ENCODE measurements at places on chromosomes 6 and 20.
A peak's percentile ranks its signal among the peaks of the same experiment; 100 is the strongest.

DNA sequence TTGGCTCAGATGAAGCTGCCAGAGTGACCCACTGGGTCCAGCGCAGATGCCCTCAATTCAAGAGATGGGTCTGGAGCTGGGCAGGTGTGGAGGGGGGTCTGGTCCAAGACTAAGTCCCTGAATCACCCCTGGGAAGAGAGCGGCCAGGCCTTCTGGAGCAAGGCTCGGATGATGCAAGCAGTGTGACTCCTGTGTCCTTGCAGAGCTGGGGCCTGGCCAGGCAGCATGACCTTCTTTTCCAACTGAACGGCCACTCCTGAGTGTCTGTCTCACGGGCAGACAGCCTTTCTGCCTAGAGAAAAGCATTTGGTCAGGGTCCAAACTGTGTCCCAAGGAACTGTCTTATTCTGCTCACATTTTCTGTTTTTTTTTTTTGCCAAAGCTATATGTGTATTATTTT lies 42.6 kb upstream of the FNDC1 start:
- no peak for DNase-seq

DNA sequence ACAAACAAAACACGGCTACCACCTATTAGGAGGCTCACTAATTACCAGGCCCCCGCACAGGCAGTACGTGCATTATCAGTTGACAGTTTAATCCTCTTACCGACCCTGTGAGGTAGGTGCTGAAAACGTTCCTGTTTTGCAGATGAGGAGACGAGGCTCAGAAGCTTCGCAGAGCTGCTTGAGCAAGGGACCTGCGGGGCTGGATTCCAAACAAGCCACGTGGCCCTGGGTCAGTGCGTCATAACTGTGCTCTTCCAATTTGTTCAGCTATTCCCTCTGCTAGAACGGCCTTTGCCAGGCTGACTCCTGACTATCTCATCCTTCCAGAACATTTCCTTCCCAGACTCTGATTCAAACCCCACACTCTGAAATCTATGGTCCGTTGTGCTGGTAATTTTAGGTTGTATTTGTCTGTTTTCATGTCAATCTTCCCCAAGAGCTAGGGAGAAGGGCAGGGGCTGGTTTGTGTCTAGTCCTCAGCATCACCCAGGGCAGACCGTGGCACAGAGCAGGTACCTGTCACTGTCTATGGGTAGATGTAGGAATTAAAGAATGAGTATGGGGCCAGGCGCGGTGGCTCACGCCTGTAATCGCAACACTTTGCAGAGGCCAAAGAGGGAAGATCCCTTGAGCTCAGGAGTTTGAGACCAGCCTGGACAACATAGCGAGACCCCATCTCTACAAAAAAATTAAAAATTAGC lies 28.8 kb upstream of the TLDC2 start:
- DNase-seq, result no peak

- DNase-seq, result no peak
Observed at GRCh38 chr20:50048420-50049166, 64.4 kb downstream of the UBE2V1 start.

GRCh38 chr20:3820901-3821727 lies 767 bp downstream of the AP5S1 start:
- DNase-seq, result no peak

DNA sequence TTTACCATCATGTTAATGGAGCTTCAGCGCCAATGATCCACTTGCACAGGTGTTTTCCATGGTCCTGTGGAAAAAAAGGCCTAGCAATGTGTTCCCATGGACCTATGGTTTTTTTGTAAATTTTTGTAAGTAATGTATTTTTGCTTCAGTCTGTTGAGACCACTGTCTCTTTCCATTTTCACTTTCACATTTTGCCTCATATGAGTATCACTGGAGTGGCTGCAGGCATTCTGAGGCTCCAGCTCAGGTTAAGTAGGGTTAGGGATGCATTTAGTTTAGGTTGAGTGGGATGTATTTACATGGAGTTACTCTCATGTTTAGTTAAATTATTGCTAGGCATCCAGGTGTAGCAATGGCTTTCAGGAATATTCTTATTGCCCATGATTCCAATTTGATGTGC lies 19.2 kb upstream of the LMBRD1 start:
- peak; percentile 68 for DNase-seq

DNA sequence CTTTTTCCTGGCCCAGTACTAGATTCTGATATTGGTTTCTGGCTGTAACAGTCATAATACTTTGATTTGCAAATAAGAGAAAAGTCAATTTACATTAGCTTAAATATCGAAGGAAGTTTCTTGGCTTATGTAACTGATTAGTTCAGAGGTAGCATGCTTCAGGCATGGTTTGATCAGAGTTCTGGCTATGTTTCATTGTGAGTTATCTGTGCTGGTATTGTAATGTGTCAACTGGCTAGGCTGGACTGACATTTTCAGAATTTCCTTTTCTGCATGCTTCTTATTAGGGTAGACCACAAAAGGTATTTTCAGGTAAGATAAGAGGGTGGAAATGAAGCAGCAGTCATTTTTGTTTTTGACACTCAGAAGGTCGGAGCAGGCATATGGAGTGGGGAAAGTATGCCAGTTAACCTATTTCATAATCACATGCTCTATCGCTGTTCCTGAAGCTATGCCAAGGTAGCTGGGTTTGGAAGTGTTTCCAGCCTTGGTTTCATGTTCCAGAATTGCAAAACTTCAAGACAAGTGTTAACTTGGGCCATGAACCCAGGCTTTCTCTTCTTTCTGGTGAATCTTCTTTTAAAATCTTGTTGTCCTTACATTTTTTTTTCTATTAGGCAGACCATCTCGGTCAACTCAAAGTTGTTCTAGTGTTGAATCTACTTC lies 244.9 kb downstream of the DHX35 start:
- no peak for DNase-seq

GRCh38 chr6:108638993-108639392 lies 78.3 kb downstream of the FOXO3 start:
- DNase-seq, result peak; percentile 40

GRCh38 chr6:134908906-134909516 lies 40.9 kb downstream of the ALDH8A1 start:
- DNase-seq, result peak; percentile 68

DNA sequence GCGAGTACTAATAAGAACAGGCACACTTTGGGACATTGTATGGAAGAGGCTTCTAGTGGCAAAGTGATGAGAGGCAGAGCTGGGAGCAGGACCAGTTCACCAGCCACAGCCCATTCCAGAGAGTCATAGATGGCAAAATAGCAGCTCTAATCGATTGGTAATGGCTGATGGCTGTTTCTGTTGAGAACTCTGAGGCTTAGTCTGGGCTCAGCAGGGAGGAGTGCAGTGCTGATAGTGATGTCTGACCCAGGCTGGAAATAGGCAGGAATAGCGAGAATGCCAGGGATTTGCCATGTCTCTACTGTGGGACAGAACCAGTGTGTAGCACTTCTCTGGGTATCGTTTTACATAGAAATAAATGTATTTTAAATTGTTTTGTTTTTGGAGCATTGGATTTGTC lies 620.0 kb upstream of the FLRT3 start:
- DNase-seq, result no peak

DNA sequence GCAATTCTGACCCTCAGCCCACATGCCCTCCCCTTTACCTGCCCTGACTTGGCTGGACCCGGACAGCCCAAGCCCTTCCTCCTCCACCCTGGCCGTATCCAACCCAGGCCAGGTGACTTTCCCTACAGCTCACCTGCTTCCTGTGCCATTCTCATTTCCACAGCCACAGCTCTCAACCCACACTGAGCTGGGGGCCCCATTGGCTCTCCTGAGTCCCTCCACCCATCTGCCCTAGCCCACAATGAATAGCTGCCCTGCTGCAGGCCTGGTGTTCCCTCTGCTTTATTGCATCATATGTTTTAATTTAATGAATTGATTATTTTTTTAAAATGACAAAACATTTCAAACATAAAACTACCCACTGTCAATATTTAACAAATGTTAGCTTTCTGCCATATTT lies 118.5 kb upstream of the BACH2 start:
- no peak for DNase-seq

GRCh38 chr20:61544910-61545889 lies 293.1 kb downstream of the CDH4 start:
- no peak for DNase-seq

- DNase-seq, result peak; percentile 86
Observed at GRCh38 chr20:32534661-32535240, 50.4 kb downstream of the NOL4L start.

DNA sequence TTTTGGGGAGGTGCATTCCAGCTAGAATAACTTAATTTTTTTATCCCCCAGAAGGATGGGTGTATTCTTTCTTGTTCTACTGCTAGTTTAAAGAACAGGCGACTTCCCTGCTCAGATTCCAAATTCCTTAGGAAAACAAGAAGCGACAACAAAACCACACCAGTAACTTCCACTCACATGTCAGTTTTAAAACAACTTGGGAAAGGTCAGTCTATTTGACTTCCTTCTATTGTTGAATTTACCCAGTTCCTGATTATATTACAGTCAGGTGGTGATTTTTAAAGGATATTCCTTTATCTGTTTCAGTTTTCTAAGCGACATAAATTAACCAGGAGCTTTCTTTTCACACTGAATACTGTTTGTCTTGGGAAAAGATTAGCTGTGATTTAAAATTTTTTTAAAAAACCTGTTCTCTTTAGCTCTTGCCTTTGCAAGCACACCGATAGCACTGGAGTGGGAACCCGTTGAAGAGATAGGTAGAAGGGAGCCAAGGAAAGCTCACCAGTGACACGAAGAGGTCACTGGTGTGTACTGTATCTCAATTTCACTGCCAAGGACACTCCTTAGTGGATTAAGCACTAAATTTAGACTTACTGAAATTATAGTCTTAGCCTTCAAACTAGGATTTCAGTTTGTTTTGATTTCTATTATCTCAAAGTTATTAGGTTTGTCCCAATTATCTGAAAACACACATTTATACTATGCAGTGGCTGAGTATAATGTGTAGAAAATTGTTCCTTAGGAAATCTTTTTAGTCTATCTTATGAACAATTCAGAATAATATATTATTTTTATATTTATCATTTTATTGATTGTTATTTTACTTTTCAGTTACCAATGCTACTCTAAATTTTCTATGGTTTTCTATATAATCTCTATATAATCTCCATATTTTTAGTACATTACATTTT lies 22.3 kb downstream of the MARCKS start:
- peak; percentile 64 for DNase-seq

GRCh38 chr20:43825051-43825402 lies 89.6 kb upstream of the TOX2 start:
- peak; percentile 38 for DNase-seq

DNA sequence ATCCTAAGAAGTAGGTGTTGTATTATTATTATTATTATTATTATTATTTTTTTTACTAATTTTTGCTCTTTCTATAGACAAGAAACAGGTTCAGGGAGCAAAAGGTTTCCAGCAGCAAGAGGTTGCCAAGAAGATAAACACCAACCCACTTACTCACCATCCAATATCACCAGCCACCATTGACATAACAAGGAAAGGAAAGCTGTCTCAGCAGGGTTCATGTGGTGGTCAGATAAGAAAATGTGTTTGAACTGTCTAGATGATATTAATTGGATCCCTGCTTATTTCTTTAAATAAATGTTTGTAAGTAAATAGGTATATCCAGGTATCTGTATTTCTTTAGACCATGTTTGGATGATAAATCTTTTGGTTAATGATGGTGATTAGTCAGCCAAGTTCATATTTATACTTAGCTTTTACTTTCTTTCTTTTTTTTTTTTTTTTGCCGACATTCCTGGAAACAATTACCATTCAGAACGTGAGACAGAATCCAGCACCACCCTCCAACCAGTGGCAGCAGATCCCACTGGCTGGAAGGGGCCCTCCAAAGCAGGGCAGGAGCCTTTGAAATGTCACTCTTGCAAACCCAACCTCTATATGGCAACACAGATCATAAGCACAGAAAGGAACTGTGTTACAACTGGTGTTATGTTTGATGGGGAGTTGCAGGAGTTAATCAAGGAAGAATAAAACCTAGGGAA lies 139.2 kb upstream of the ECI2 start:
- DNase-seq, result no peak

DNA sequence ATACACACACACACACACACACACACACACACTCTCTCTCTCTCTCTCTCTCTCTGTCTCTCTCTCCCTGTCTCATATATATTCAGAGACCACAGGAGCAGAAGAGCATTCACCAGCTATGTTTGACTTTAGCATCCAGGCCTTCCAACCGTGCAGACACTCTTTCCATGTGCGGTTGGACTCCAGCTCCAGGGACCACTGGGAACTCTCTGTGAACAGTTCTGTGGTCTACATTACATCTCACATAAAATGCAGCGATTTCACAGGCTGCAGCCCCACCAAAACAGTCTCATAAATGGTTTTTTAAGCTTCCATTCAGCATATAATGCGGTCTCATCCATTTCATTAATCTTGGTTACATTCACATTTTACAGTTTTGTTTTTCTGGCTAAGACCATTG lies 508.4 kb upstream of the SULF2 start:
- no peak for DNase-seq

GRCh38 chr6:97282238-97282725 lies 734 bp downstream of the MMS22L start:
- DNase-seq, result no peak

- DNase-seq, result no peak
Observed at GRCh38 chr6:148037496-148037895, 305.1 kb upstream of the SASH1 start.

GRCh38 chr6:105174512-105174911 lies 5.3 kb downstream of the POPDC3 start:
- no peak for DNase-seq

- DNase-seq, result no peak
Observed at GRCh38 chr6:40906759-40907158, 132.3 kb downstream of the UNC5CL start.

- no peak for DNase-seq
Observed at GRCh38 chr20:49381558-49382493, 100.6 kb downstream of the KCNB1 start.

DNA sequence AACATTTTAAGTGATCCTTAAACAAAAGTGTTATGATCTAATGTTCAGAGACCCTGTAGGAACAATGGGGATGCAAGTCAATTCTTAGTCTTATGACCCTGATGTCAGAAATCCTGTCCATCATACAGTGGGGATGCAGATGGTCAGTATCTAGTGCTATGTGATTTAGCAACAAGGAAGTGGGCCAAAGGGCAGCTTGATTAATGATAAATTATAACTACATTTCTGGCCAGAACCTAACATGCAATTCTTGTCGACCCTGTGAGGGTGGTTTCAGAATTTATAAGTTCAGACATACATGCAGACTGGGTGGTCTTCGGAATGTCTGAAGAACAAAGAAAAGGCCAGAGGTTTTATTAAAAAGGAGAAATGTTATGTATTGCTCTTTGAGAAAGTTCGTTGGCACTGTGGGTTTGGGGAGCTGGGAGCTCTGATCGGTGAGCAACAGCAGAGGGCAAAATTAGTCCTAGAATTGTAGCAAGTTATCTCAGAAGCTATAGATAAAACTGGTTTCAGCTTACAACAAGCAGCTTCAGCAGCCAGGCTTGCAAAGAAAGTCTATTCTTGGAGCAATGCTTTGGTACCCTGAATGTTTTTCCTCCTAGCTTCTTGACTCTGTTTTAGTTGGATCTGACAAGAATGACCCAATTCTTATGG lies 50.8 kb downstream of the RPF2 start:
- DNase-seq, result no peak

Data from activated CD4-positive, alpha-beta T cell treated with anti-CD3 and anti-CD28 coated beads, Interleukin-2, amount 10 ng/mL, durations not matched to agents 24 days and 14 days (primary cell).